Calu3 (cell line): ENCODE measurements at places on chromosomes 16 and 17. TPM values are rescaled to one million over a fixed set of nuclear protein-coding genes. Genes with fewer than 3 reads are reported as not detected.

DNA sequence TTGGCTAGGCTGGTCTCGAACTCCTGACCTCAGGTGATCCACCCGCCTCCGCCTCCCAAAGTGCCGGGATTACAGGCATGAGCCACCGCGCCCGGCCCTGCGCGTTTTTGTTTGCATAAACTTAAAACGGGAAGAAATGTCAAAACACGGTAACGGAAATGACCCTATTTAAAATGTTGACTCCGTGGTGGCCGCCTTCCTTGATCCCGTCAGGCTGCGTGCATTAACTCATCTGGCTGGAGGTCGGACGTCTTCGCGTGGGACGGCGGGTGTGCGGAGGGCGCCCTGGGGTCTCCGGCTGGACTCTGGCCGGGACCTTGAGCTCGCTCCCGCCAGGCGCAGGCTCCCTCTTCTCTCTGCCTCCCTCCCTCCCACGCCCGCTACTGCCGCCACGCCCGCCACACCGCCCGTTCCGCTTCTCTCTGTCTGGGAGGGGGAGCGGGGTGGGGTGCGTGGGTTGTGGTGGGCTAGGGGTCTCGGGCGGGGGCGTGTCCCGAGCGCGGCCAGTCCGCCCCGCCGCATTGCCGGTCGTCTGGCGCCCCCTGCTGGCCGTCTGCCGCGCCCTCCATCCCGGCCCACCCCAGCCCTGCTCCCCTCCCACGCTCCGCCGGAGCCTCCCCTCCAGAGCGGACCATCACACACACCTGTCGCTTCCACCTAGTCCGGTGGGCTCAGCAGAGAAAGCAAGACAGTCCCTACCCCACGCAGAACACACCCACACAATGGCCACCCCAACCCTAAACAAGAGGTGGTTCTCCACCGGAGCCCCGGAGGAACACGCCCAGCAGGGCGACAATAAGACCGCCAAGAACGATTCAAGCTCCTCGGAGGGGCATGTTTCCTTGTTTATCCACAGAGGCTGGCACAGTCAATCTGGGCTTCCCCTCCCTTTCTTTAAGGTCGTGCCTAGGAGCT lies 1.2 kb upstream of the CCDC42 start:
- H3K27me3 ChIP-seq: peaks cover 47% of the 10 kb centered on the region
- no peaks in the 10 kb centered on the region for H3K4me1 ChIP-seq
- H3K4me3 ChIP-seq: peak overlapping the region; percentile 74
- H3K36me3 ChIP-seq: no peaks in the 10 kb centered on the region

- peaks cover 12% of the 10 kb centered on the region for H3K36me3 ChIP-seq
- H3K4me3 ChIP-seq: peak within 1 kb of the TSS; percentile 85
- peak within 1 kb of the TSS; percentile 19 for H3K27ac ChIP-seq
- peaks cover 29% of the 10 kb centered on the region for H3K27me3 ChIP-seq
- H3K4me1 ChIP-seq: peaks cover 7% of the 10 kb centered on the region
- peak; percentile 83 for DNase-seq
Observed at GRCh38 chr16:21277927-21278706, at the start of gene CRYM. Gene CRYM, minus strand, starts transcription at chr16:21278290. Its CDS starts 39 bp downstream, at chr16:21278251.

GRCh38 chr16:21159281-21159951 lies 942 bp downstream of the LDAF1 start:
- H3K4me3 ChIP-seq: peak overlapping the region; percentile 100
- H3K36me3 ChIP-seq: peaks cover 46% of the 10 kb centered on the region
- H3K4me1 ChIP-seq: peaks cover 42% of the 10 kb centered on the region
- DNase-seq: peak; percentile 80
- H3K27me3 ChIP-seq: no peaks in the 10 kb centered on the region

DNA sequence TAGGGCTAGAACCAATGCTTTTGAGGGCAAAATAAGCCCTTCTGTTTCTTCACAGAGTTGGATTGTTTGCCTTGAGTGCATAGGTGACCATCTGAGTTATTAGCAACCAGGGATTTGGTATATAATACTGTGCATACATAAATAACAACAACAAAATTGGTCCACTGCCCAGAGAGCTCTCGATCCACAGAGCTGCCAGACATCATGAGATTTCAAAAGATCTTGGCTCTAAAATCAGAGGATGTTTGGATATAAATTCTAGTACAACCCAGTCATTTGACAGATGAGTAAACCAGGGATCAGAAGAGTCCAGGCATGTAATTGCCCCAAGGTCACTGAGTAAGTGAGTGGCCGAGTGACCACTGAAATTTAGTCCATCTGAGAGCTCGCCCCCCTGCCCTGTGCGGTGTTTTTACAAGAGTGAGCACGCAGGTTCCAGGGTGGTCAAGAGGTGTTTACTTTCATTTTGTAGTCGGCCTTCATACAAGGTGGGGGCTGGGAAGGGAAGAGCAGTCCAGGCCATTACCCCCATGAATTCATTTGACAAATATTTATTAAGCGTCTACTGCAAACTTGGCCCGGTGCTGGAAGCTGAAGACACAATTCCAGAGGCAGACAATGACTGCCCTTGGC lies 1.8 kb upstream of the MT2A start:
- H3K27me3 ChIP-seq: peaks cover 11% of the 10 kb centered on the region
- no peak overlapping the region for H3K27ac ChIP-seq
- H3K4me1 ChIP-seq: peaks cover 39% of the 10 kb centered on the region
- H3K4me3 ChIP-seq: no peak overlapping the region
- H3K36me3 ChIP-seq: peaks cover 18% of the 10 kb centered on the region

DNA sequence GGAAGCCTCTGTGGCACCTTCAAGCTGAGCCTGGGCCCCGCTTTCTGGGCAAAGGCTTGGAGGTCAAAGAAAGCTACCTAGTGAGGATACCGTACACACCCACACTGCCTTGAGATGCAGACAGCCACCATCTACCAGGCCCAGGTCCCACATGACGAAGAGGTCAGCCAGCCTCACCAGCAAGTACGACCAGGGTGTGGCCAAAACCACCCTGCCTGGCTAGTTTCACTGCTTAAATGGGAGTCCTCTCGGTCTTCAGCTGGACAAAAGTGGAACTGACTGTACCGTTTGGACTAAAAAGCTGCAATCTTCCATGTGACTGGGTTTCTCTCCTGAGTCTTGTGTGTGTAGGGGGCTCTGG lies 21.6 kb downstream of the VASN start:
- peak; percentile 78 for DNase-seq
- H3K27ac ChIP-seq: peak overlapping the region; percentile 79
- peaks cover 14% of the 10 kb centered on the region for H3K4me1 ChIP-seq
- H3K36me3 ChIP-seq: peaks cover 38% of the 10 kb centered on the region

GRCh38 chr16:53713403-53714204 lies 9.6 kb downstream of the FTO start:
- no peak overlapping the region for H3K27ac ChIP-seq
- H3K36me3 ChIP-seq: no peaks in the 10 kb centered on the region
- H3K4me3 ChIP-seq: no peak overlapping the region

- H3K36me3 ChIP-seq: no peaks in the 10 kb centered on the region
- no peaks in the 10 kb centered on the region for H3K27me3 ChIP-seq
- no peak overlapping the region for H3K4me3 ChIP-seq
- DNase-seq: no peak
- no peaks in the 10 kb centered on the region for H3K4me1 ChIP-seq
Observed at GRCh38 chr17:2235265-2235664, 68.3 kb downstream of the SMG6 start.

Gene RAMP2
- total RNA-seq: not detected in 2 replicates

Gene CES3
- 0.64 and 2.5 TPM in 2 replicates for total RNA-seq

Gene GINS2
- total RNA-seq: 19.7 and 25.2 TPM in 2 replicates

Gene SOX9
- 173 and 210 TPM in 2 replicates for total RNA-seq
